ENCODE measurements at places on chromosomes 16 and 17.

- peak; percentile 87 for DNase-seq
Measured at GRCh38 chr17:60435244-60436167, 13.2 kb downstream of the CHCT1 start.

DNA sequence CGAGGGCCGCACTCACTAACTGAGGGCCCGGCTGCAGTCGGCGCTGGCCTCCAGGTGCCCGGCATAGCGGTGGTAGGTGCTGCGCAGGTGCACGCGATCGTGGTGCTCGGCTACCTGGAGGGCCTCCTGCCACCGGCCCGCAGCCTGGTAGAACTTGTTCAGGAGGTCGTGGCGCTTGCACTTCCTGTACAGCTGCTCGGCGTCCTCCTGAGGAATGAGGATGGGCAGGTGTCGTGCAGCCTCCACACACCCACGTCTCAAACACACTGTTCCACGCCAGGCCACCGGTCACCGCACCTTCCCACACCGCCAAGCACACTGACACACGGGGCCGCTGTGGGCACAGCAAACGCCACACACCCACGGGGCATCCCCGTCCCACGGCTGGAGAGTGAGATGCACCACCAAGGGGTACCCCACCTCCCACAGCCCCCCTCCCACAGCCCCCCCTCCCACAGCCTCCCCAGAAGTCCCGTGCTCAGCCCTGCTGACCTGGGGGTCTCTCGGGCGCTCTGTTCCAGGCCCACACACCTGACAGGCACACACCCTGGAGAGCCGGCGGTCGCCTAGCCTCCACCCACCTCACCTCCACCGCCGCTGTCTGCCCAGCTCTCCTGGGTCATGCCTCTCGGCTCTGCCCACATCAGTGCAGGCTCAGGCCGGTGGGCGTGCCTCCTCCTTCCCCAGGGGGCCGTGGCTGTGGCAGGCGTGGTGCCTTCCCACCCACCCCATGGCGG, 7.4 kb upstream of the TMEM204 start:
- DNase-seq: no peak

DNA sequence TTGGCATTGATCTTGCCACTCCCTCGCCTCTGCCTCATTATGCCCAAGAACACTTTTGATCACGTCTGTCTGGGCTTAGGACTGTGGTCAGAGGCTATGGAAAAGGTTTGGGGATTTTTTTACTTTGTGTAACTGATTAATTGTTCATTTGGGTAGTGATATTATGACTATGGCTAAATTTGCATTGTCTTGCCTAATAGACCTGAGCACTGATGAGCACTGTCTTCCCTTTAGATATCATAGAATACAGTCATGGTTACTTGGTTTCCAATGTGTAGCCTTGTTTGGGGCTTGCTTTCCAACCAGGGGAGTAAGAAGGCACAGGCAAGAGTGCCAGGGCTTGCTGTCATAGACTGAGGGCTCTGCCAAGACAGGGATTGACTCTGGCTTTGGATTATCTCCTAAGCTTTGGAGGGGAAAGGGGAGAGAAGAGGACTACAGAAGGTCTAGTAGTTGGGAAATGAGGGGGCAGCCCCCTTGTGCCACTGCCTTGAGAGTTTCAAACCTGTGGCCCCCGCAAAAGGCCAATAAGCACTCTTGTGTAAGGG, 13.7 kb downstream of the LIMD2 start:
- DNase-seq: no peak

- peak; percentile 38 for DNase-seq
Measured at GRCh38 chr16:88060524-88061219, 109.4 kb downstream of the BANP start.

DNA sequence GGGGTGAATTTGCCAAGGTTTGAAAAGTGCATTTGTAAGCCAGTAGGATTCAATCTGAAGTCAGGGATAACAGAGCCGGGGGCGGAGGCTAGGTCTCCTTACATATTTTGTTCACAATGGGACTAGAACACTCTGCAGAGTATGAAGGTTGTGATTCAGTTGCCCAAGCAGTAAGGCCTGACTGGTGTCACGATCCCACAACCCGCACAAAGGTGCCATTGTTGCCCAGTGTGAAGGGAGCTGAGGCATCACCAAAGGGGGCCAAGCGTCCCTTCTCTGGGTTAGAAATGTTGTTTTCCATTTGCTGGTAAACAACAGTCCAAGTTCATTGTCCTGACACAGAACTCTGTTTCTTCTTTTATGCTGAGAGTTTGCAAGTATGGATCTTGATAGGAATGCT, 471.8 kb downstream of the MAF start:
- DNase-seq: no peak

DNA sequence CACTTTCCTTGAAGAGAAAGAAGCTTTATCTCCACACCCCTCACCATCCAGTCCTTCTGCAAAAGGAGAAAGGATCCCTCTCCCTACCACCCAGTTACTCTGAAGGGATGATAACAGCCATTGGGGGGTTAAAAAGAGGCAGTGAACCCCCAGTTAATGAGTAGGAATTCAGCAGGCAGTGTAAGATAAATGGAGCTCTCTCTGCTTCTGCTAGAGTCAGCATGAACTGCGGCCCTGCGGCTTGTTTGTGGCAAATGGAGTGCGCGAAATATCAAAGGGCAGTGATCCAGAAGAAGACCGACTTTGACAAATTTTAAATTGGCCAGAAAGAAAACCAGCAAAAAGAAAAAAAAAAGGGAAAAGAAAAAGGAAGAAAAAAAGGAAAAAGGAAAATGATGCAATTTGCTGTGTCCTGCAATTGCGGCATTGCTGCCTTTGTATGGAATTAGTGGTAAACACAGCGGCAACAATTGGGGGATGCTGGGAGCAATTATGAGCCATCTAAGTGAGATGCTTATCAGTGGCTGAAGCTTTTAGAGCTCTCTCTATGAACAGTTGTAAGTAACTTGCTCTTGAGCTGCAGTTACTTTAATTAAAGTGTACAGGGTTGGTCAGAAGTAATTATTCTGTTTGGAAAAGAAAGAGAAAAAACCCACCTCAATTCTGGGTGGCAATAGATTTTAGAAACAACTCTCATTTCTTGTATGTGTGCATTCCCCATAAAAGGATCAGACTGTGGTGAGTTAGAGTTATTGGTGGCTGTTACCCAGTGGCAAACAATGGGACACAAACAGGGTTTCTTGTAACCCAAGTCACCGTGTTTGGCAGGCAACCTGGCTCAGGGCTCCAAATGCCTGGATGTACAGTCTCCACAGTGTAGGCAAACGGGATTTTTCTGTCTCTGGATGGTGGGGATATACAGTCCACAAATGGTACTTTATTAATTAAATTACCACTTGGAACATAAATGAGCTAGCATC, 161.3 kb downstream of the AATF start:
- DNase-seq: no peak

DNA sequence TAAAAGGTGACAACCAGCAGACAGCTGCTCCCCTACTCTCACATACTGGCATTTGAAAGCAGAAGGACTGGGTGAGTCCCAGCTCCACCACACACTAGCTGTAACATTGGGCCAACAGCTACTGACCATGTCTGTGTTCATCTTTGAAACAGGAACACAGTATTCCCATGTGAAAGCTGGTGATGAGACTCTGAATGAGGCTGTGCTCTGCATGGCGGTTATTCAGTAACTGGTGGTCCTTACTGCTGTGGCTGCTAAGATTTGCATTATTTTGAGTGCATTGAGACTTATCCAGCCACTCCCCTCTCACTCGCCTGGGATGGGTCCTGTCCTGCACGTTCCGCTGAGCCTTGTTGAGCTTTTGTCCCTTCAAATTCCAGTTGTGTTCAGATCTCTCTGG, 342.9 kb downstream of the FOXL1 start:
- DNase-seq: no peak

- DNase-seq: no peak
Measured at GRCh38 chr17:56350592-56350991, 197.3 kb downstream of the ANKFN1 start.

DNA sequence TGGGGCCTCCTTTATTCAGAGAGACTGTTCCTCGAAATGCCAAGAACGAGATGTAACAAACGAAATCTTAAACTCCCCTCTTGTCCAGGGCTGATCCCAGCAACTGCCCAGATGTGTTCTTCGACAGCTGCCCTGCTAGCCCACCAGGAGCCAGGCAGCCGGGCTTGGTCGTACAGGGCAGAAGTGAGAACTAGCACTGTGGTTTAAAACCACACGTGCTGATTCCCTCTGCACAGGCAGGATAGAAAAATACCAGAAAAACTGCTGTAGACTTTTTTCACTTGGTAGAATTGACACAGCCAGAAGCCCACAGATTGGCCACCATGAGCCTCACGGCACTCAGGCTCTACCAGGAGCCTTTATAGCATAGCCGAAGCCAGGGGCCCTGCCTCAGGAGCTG, 33.1 kb downstream of the PLD6 start:
- DNase-seq: no peak

- no peak for DNase-seq
Measured at GRCh38 chr16:73067671-73068540, 20.0 kb upstream of the ZFHX3 start.

DNA sequence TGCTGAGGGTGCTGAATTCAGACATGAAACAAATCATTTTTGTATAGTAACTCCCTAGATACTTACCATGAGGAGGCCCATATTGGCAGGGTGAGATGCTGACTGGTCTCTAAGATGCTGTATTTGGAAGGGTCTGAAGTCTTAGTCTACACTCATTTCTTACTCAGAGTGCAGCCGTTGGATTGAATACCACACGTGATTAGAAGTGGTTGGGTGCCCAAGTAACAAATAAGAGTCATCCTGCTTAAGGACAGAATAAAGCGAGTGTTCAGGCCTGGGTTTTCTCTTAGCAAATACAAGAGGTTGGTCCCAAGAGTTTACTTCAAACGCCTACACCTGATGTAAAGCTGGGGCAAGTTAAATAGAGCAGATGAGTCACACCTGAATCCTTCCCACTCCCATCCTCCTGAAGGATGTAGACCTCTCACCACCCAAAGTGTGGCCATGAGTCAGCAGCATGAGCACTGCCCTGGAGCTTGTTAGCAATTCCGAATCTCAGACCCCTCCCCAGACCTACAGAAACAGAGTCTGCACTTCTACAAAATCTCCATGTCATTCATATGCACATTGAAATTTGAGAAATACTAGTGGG, 284.6 kb upstream of the CDH5 start:
- no peak for DNase-seq

GRCh38 chr17:6831661-6832263, at the start of gene TEKT1:
TEKT1 (minus strand) TSS chr17:6831729; CDS start chr17:6830376, 1,353 bp downstream.
- peak; percentile 22 for DNase-seq

GRCh38 chr17:27295945-27296344, 2.0 kb downstream of the WSB1 start:
- DNase-seq: peak; percentile 40

GRCh38 chr16:9527976-9528375, 436.5 kb downstream of the HAPSTR1 start:
- DNase-seq: no peak

GRCh38 chr17:72631949-72632684, 460.4 kb downstream of the SLC39A11 start:
- DNase-seq: no peak

- DNase-seq: no peak
Measured at GRCh38 chr17:31780483-31780882, 78.6 kb downstream of the COPRS start.

DNA sequence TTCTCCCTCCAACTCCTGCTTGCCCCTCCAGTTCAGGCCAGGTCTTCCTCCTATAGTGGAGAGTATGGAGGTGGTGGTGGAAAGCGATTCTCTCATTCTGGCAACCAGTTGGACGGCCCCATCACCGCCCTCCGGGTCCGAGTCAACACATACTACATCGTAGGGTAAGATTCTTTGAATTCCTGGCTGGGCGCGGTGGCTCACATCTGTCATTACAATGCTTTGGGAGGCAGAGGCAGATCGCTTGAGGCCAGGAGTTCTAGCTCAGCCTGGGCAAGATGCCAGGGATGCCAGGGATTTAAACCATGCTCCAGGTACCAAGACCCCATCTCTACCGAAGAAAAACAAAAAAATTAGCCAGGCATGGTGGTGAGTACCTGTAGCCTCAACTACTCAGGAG, 1.4 kb downstream of the ZG16 start:
- no peak for DNase-seq

DNA sequence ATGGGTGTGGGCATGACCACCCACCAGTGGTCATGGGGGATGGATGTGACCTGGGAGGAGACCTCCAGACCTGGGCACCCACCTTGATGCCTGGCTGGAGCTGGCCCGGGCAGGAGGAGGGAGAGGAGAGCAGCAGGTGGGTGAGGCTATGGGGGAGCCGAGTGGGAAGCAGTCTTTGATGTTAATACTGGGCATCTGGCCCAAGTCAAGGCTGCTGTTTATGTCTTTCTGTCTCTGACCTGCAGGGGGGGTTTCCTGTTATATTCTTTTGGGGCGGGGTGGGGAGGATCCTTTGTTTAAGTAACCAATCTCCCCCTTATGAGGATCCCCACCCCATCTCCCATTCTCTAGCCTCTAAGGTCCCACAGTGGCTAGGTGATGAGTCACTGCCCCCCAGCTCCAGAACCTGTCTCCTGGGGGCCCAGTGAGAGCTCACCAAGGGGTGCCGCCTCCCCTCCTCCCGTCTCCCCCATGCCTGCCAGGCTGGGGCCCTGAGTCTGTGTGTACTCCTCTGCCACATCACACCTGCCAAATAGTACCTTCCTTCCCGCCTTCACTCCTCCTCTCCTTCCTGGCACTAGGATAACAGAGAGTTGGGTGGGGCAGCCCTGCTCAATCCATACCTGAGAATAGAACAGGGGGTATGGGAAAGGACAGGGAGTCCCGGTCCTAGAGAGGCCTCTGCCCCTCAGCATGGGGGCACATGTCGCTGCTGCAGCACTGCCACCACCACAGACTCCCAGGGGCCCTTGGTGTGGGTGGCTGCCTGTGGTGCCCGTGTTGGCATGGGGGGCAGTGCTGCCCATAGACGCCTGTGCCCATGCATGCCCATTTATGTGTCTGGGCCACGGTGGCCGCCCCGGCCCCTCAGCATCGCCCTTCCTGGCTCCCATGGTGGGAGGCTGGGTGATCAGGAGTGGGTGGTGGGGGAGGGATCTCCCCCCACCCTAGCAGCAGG, 7.3 kb downstream of the THRA start:
- DNase-seq: peak; percentile 49

GRCh38 chr17:61584866-61585265, 6.2 kb downstream of the NACA2 start:
- DNase-seq: no peak

DNA sequence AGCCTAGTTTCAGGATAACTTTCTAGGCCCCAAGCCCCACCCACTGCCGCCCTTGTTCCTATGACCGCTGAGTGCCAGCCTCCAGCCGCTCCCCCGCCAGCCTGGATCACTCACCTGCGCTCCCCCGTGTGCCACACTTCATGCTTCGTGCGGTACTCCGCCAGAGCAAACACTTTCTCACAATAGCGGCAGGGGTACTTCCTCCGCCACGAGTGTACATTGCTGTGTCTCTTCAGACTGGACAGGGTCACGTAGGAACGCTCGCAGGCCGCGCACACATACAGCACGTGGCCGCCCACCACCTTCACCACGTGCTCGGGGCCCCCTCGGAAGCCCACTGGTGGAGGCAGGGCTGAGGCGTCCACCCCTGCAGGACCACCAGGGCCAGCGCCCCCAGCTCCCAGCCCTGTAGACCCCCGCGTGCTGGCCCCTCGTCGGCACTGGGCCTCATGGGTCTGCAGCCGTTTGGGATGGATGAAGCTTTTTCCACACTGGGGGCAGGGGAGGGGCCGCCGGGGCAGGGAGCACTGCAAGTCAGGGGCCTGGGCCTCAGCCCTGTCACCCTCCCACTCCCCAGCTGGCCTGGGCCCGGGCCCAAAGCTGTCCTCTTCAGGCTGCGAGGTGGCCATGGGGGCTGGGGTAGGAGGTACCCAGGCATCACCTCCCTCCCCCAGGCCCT, 13.7 kb downstream of the ZBTB4 start:
- no peak for DNase-seq

- DNase-seq: peak; percentile 89
Measured at GRCh38 chr17:17028059-17028877, 14.0 kb upstream of the MPRIP start.

Data from K562 (cell line).